ENCODE measurements at places on chromosomes 2 and 18.

DNA sequence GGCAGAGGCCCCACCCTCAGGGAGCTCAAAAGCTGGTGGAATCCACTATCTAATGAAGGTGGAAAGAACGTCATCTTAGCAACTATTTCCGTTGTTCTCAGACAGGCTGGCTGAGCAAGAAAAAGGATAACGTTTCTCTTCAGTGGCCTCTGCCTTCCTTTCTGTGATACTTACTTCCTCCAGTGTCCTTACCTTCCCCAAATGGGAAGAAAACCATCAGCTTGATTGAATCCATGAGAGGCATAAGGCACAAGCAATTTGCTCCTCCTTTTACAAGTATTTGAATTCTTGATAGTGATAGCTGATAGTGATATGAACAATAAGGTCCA lies 8.1 kb upstream of the NCOA1 start:
- DNase-seq, result no peak

- DNase-seq, result no peak
Observed at GRCh38 chr18:66999003-66999402, 395.1 kb upstream of the CDH19 start.

- DNase-seq, result no peak
Observed at GRCh38 chr2:210475706-210476105, 853 bp downstream of the LANCL1 start.

DNA sequence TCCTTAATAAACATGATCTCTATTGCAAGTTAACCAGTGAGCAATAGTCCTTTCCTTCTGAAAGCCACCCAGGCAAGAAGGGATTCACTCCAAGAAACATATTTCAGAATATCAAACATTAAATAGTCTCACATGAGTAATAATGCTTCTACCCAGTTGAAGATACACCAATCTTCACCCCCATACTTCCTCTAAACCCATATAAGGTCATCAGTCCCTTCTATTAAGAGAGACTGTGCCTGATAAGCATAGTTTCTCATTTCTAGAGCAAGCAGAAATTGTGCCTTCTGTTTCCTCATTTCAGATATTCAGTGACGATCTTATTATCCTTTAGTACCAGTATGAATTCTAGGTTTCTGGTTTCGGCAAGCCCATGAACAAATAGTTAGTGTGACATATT lies 64.6 kb downstream of the DSEL start:
- no peak for DNase-seq

DNA sequence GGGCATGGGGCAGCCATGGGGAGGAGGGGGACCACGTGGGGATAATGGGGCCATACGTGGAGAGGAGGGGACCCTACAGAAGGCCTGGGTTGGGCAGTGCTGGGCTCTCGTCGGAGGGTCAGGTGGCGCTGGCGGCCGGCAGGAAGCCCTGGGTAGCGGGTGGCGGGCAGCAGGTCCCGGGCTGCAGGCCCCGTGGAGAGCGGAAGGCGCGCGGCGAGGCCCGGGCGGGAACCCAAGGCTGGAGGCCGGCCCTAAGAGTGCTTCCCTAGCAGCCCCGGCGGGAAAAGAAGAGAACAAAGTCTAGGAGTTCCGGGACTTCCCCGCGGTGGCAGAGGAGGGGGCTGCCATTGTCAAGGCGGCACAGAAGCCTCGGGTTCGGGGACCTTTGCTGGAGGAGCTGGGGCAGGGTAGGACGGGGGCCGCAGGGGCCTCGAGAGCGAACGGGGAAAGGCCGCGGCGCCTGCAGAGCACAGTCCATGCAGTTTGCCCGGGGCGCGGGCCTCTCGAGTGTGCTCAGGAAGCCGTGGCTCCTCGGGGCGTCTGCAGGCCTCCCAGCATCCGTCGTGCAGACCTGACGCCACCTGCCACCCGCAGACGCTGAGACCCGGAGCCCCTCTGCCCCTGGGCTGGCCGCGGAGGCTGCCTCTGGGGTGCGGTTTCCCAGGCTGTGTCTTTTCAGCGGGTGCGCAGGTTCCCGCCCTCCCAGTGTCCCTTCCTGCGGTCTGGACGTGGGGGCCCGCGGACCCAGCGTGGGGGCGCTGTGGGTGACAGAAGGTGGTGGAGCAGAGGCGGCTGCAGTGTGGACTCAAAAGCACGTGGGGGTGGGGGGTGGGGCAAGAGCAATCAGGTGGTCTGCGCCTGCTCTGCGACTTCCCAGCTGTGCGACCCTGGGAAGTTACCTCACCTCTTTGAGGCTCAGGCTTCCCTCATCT lies 19.4 kb upstream of the NCL start:
- peak; percentile 11 for DNase-seq

GRCh38 chr2:167388497-167388896 lies 500.2 kb downstream of the XIRP2 start:
- no peak for DNase-seq

GRCh38 chr2:149648282-149649030 lies 60.9 kb upstream of the MMADHC start:
- peak; percentile 89 for DNase-seq

GRCh38 chr18:75297731-75298130 lies 87.1 kb downstream of the TSHZ1 start:
- DNase-seq, result no peak

DNA sequence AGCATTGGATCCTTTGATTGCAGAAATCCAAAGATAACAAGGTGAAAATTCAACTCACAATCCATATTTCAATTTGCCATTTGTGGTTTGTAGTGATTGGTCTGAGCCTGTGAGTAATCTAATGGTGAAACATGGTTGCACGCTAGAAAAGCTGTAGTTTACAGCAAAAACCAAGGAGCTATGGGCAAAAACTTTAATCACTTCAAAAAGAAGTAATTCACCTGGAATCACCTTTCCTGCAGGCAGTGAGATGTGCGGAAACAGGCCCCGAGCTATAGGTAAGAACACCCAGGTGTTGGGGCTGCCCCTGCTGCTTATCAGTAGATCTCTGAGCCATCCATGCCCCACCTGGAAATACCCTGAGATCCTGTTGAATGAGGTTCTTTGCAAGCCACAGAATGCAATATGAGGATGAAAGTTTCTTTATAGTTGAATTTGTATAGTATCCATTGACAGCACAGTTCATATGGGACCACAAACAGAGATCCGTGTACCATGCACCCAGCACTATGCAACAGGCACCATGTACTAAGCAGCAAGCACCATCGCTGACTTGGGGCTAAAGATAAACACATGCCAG lies 208.2 kb downstream of the SPP2 start:
- no peak for DNase-seq

DNA sequence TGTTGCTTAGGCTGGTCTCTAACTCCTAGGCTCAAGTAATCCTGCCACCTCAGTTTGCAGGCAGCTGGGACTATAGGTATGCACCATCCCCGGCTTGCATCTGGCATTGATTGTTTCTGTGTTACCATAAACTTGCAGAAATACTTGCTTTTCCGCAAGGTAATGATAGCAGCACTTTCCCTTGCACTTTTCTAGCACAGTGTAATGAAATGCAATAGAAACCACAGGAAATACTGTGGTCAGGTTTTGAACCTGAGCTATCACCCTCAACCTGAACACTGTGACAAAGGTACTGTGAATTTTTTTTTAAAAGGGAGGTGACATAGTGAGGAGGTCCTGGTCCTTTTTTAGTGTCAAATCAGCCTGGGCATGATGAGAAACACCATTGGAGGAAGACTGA lies 38.3 kb downstream of the DHRS9 start:
- no peak for DNase-seq

- no peak for DNase-seq
Observed at GRCh38 chr2:137000811-137001210, 235.5 kb downstream of the THSD7B start.

- no peak for DNase-seq
Observed at GRCh38 chr2:234438305-234438977, 58.4 kb downstream of the ARL4C start.

- no peak for DNase-seq
Observed at GRCh38 chr2:172395503-172395902, 31.9 kb upstream of the ITGA6 start.

- DNase-seq, result no peak
Observed at GRCh38 chr2:122583159-122583917, 827.9 kb downstream of the TSN start.

- no peak for DNase-seq
Observed at GRCh38 chr2:120658042-120658769, 77.5 kb upstream of the GLI2 start.

DNA sequence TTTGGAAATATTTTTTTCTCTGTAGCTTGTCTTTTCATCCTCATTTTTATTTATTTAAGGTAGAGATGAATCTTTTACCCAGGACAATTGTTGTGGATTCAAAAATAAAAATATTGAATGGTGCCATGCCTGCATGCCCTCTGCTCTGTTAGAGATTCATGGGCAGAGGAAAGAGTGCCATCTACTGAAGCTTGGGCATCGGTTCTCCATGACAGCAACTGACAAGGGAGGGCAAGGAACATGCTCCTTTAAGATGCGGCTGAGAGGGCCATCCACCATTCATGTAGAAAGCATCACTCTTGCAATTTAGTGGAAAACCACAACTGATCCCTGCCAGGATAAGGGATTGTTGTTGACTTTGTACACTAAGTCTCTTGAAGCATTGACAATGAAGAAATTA lies 79.9 kb downstream of the PARD3B start:
- DNase-seq, result peak; percentile 24

GRCh38 chr2:173101687-173102086 lies 26.0 kb downstream of the MAP3K20 start:
- no peak for DNase-seq

DNA sequence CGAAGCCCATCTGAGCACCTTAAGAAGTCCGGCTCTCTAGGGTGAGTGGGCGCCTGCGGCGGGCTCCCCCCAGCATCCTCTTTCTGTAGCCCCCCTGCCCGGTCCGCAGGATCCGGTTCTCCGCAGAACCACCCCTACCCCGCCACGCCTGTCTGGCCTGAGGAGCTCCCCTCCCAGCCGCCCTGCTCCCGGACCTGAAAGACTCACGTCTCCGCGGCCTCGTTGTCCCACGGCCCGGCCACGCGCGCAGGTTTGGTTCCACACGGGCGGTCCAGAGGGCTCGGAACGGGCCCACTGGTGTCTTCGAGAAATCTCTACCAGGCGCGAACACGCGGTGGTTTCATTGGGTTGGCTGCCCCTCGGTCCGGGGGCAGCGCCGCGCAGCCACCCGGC lies 237 bp downstream of the SLC39A6 start:
- DNase-seq, result no peak

GRCh38 chr2:217166241-217166850 lies 306.5 kb upstream of the TNP1 start:
- DNase-seq, result peak; percentile 23

GRCh38 chr2:222672068-222672401 lies 577 bp downstream of the MOGAT1 start:
- DNase-seq, result no peak

GRCh38 chr2:45922577-45922988 lies 271.1 kb downstream of the PRKCE start:
- no peak for DNase-seq

DNA sequence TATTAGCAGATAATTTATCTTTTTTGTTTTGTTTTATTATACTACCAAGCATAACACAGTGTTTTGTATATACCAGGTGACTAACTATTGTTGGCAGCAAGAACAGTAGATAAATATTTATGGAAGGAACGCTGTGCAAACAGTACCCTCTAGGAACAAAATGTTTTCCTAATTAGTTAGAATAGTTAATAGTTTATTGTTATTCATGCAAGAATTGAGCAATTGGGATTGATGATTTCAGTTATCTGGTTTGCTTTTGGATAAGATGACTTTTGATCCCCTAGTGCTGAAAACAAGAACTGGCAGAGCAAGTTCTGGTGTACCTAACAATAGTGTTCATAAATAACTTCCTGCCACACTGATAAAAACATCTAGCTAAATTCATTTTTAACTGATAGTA lies 323.3 kb downstream of the TGIF1 start:
- no peak for DNase-seq

- no peak for DNase-seq
Observed at GRCh38 chr2:204545861-204546735, 823 bp downstream of the PARD3B start.

- DNase-seq, result no peak
Observed at GRCh38 chr2:143481733-143482132, 352.5 kb downstream of the ARHGAP15 start.

DNA sequence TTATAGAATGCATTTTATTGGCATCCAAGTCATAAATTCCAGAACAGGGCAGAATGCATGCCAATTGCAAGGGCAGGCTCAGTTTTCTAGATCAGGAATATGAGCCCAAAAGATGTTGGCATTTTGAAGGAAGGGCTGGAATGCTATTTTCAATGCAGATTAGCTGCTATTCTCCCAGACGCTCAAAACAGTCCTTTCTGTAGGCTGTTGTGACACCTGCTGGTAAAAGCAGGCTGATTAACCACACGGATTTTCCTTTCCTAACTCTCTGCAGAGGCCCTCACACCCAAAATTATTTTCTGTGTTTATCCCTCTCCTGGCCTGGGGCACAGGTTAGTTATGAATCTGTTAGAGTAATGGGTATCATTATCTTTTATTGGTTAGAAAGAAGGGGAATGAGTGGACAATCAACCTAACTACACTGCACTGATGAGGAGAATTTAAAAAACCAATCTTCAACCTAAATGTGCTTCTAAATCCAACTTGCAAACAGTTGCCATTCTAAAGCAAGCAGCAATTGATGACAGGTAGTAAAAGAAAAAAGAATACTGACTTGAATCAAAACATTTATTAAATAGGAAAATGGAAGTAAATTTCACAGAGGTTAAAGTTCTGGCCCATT lies 94.0 kb downstream of the PLA2R1 start:
- DNase-seq, result no peak

DNA sequence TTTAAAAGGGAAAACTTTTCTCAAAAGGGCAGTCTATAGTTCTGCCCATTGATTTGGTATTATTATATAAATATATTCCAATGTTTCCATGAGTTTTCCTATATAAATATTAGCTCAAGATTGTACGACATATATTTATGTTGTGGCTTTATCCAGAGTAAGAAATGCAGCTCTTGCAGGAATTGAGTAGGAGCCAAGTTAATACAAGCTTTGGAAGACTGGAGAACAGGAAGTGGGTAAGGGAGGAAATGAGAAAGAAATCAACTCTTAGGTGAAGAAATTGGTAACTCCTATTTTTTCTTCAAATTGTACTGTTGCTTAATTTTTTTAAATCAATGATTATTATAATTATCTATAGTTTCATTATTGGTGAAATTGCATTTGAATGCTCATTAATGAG lies 105.4 kb upstream of the FAM117B start:
- DNase-seq, result no peak

- DNase-seq, result no peak
Observed at GRCh38 chr18:77069931-77070330, 62.7 kb downstream of the MBP start.

DNA sequence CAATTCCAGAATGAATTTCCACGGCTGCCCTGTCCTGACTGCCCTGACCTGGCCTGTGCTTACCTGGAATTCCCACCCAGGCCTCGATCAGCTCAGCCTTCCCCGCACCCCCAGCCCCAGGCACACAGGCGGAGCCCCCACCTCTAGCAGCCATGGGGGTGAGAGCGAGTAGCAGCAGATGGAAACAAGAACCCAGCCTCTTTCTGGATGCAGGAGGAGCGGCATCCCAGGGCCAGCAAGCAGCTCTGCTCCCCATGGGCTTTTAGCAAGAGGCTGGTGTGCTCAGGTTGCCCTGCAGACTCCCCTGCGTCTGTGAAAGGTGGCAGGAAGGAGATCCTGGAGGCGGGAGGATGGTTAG lies 101.8 kb downstream of the TPO start:
- DNase-seq, result no peak

- no peak for DNase-seq
Observed at GRCh38 chr2:5507367-5507766, 184.8 kb upstream of the SOX11 start.
